Activated CD4-positive, alpha-beta T cell treated with anti-CD3 and anti-CD28 coated beads for 1 hour (primary cell): ENCODE measurements at places on chromosomes 5 and 9.

GRCh38 chr5:57033103-57033502, 81.2 kb upstream of the MIER3 start:
- DNase-seq, result no peak

DNA sequence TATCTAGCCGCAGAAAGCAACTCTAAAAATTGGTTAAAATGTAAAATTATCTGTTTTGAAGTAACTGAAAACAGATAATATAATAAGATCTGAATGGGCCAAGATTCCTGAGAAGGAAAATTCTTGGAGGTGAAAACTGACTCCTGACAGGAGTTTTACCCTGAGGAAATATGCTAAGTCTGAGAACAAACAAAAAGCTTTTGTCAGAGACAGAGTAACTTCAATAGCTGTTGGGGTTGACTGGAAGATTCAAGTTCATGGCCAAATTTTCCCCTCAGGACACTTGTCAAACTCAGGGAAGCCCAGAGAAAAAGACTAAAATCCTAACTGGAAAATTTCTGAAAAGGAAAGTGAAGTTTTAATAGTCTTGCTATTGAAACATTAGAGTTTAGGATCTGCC, 5.7 kb downstream of the PCDHB4 start:
- no peak for DNase-seq

GRCh38 chr9:7137571-7137970, 379.8 kb downstream of the KDM4C start:
- no peak for DNase-seq

GRCh38 chr9:113837334-113837733, 38.8 kb upstream of the ZNF618 start:
- no peak for DNase-seq

- no peak for DNase-seq
These were observed 164.8 kb downstream of the DEPDC1B start for GRCh38 chr5:60535198-60535597.

DNA sequence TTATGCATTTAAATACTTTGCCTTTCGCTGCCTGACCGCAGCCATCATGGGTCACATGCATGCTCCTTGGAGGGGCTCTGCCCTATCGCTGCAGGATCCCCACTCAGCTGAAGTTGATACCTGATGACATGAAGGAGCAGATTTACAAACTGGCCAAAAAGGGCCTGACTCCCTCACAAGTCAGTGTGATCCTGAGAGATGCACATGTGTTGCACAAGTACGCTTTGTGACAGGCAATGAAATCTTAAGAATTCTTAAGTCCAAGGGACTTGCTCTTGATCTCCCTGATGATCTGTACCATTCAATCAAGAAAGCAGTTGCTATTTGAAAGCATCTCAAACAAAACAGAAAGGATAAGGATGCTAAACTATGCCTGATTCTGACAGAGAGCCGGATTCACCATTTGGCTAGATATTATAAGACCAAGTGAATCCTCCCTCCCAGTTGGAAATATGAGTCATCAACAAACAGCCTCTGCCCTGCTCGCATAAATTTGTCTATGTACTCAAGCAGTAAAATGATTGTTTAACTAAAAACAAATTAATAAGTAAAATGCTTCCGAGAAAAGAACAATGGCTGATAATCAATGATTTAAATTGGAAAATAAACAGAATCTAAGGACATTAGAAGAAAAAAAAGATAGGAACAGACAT, 41.6 kb upstream of the PPP2CA start:
- DNase-seq, result no peak

- DNase-seq, result no peak
These were observed 25.8 kb upstream of the FRRS1L start for GRCh38 chr9:109192732-109193361.
